ENCODE measurements at places on chromosomes 3 and 15.
A peak's percentile ranks its signal among the peaks of the same experiment; 100 is the strongest.

DNA sequence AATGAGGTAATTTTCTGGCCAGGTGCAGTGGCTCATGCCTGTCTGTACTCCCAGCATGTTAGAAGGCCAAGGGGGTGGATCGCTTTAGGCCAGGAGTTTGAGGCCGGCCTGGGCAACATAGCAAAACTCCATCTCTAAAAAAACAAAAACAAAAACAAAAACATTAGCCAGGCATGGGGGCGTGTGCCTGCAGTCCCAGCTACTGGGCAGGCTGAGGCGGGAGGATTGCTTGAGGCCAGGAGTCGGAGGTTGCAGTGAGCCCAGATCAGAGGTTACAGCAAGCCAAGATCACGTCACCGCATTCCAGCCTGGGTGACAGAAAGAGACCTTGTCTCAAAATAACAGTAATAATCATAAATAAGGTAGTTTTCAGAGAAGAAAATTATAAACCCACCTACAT is 55.7 kb downstream of the LDHAL6B start:
- no peaks in the 10 kb centered on the region for H3K27me3 ChIP-seq
- H3K4me1 ChIP-seq = no peaks in the 10 kb centered on the region
- no peak for DNase-seq
- no peaks in the 10 kb centered on the region for H3K36me3 ChIP-seq
- no peak overlapping the region for H3K4me3 ChIP-seq

- peak overlapping the region; percentile 78 for H3K27ac ChIP-seq
- peaks cover 59% of the 10 kb centered on the region for H3K4me1 ChIP-seq
- peaks cover 8% of the 10 kb centered on the region for H3K27me3 ChIP-seq
- DNase-seq = peak; percentile 52
- H3K4me3 ChIP-seq = peak overlapping the region; percentile 72
Observed at GRCh38 chr3:28328188-28329151, 20.1 kb upstream of the ZCWPW2 start.

DNA sequence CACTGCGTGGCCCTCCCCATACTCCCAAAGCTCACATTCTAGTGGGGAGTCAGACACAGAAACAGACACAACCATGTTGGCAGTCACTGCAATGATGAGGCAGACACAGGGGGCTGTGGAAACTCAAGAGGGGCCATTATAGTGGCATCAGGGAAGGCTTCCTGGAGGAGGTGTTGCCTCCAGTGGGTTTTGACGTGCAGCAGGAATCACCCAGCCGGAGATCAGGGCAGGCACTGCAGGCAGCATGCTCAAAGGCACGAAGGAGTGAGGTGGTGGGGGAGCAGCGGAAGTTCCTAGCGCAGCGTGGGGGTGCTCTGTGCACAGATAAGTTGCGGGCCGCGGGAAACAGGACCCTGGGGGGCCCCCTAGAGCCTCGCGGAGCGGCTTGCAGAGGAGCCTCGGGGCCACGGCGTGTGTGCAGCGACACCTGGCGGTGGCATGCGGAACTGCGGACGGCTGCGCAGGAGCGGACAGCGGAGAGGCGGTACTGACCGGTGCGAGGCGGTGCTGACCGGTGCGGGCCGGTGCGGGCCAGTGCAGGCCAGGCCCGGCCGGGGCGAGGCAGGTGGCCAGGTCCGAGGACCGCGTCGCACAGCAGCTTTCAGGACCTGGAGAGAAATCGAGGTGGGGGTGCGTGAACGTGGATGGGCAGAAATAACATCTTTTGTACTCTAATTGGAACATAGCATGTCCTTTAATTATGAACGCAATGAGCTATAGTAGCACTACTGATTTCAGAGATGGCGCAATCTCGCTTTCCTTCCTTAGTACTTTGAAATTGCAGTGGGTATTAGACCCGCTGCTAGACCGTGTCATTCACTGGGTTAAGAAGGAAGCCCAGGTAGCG is 101.5 kb downstream of the FBLN2 start:
- peak overlapping the region; percentile 37 for H3K4me3 ChIP-seq
- no peak overlapping the region for H3K27ac ChIP-seq
- H3K27me3 ChIP-seq = peaks cover 6% of the 10 kb centered on the region

DNA sequence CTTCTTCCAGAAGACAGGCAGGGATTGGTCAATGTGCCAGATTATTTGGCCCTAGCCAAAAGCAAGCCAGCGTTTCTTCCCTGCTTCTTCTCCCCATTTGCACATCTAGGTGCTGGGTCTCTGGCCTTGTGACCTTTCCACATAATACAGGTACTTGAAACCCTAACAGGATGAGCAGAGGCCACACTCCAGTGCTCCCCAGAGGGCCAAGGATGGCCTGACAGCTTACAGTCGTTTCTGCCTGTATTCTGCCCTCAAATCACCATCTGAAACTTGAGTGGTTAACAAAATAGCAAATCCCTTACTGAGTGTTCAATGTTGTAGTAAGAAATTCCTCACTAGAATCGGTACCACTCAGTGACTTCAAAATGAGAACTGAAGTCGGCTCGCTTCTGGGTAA is 29.1 kb downstream of the MKRN2 start:
- peaks cover 6% of the 10 kb centered on the region for H3K27me3 ChIP-seq
- H3K4me3 ChIP-seq = no peak overlapping the region

Measured in immature natural killer cell (primary cell).